Activated naive CD4-positive, alpha-beta T cell treated with anti-CD3 and anti-CD28 coated beads, Interleukin-2, amount 50 U/mL, for 16 hours (primary cell): ENCODE measurements at places on chromosomes 4 and X.

- no peak for DNase-seq
Observed at GRCh38 chrX:6758234-6758633, 223.3 kb upstream of the VCX3A start.

DNA sequence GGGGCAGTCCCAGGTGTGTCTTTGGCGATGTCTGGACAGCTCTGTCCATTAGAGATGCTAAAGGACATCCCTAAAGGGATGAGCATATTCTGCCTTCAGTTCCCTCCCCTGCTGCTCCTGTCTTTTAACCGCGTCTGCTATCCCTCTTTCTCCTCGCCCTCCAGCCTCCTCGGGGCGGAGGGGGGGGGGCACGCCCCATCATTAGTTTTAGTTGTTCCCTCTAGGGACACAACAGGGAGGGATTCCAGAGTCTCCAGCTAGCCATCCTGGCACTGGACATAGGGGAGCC lies 1.1 kb downstream of the MSL3 start:
- no peak for DNase-seq

GRCh38 chr4:5143940-5144339 lies 92.7 kb downstream of the STK32B start:
- DNase-seq = no peak

DNA sequence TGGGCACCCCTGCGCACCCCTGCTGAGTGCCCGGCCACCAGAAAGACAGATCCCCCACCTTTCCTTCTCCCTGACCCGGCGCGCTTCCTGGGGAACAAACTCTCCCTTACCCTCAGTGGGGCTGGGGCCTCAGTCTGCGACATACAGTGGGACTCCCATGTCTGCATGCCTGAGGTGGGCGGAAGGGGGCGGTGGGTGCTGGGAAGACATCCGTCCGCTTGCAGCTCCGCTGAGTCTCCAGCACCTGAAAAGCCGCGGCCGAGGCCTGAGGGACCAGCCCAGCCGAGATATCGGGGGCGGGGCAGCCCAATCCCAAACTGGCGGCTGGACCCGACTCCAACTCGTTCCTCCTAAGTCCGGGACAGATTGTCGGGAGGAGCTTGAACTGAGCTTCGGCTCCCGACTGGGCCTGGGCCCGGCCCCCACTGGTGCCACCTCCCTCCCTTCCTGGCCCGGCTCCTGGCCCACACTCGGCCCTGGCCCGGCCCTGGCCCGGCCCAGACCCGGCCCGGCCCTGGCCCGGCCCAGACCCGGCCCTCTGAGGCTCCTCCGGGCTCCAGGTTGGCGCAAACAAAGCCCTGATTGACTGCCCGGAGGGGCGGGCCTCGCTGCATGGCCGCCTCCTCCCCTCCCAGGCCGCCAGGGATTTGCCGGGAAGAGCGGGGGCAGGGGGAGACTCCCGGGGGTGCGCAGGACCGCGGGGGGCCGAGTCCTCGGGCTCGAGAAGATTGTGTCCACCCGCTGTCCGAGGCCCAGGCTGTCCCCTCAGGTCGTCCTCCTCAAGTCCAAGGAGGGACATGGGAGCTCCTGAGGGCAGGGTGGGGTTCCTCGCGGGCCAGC lies 877 bp upstream of the SLC16A2 start:
- DNase-seq = peak; percentile 17

DNA sequence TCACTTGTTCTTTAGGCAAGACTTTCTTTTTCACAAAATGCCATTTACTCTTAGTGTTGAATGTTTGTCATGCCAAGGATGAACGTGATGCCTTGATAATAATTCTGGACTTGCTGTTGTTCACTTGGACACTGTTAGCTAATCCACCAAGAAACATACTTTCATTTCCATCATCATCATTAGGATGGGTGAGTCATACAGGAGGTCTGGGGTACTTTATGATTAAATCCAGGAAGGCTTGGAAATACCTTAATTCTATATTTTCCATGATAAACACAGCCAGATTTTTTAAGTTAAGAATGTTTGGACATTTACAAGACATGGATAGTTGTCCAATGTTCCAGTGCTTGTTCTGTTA lies 260.7 kb upstream of the GIMD1 start:
- DNase-seq = no peak

DNA sequence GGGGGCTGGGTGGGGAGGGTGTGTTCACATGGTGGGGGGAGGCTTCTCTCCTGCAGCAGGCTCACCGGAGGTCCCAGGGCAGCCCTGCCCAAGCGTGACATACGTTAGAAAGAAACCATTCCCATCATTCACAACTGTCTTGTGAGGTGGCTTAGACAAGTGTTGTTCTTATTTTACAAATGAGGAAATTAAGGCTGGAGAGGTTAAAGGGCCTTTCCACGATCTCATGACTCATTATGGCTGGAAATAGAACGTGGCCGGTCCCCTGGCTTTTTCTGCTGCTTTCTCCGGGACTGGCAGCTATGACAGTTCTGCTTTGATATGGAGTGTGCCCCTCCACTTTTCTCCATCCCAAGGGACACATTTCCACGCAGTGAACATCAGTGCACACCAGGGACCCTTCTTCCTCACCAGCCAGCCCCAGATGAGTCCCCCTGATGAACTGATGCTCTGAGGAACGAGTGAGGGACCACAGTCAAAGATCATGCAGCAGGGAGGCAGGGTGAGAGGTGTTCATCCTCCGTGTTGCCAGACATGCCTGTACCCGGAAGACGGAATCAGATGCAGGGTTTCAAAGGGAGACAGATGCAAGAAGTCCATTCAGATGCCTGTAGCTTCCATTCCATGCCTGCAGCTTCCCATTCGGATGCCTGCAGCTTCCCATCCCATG lies 64.0 kb upstream of the ACSL1 start:
- no peak for DNase-seq
